ENCODE measurements at places on chromosomes 4 and X. TPM values are rescaled to one million over a fixed set of nuclear protein-coding genes. Genes with fewer than 3 reads are reported as not detected.
A peak's percentile ranks its signal among the peaks of the same experiment; 100 is the strongest.

- no peak overlapping the region for H3K4me3 ChIP-seq
- H3K36me3 ChIP-seq, result no peaks in the 10 kb centered on the region
- no peak for DNase-seq
- no peaks in the 10 kb centered on the region for H3K27me3 ChIP-seq
- H3K4me1 ChIP-seq, result no peaks in the 10 kb centered on the region
Observed at GRCh38 chrX:121356139-121356849, 308.9 kb downstream of the GLUD2 start.

DNA sequence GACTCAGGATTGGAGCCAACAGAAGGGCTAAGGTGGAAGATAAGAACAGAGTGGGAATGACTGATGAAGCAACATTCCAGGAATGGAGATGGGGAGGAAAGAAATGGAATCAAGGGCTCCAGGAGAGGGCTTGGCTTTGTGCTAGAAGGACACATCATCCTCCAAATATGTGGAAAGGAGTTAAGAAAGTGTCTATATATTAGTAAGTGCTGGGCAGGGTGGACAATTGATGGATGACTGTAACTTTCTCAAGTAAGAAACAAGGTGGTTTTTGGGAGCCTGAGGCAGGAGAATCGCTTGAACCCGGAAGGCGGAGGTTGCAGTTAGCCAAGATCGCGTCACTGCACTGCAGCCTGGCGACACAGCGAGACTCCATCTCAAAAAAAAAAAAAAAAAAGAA is 71.6 kb upstream of the NFKB1 start:
- H3K36me3 ChIP-seq, result no peaks in the 10 kb centered on the region
- H3K4me1 ChIP-seq, result no peaks in the 10 kb centered on the region
- H3K27me3 ChIP-seq, result no peaks in the 10 kb centered on the region
- DNase-seq, result no peak

DNA sequence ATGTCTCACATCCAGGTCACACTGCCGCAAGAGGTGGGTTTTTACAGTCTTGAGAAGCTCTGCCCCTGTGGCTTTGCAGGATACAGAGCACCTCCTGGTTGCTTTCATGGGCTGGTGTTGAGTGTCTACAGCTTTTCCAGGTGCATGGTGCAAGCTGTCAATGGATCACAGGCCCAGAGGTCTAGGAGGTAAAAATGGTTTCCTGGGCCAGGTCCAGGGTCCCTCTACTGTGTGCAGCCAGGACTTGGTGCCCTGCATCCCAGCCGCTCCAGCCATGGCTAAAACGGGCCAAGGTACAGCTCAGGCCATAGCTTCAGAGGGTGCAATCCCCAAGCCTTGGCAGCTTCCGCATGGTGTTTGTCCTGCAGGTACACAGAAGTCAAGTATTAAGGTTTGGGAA is 434.1 kb upstream of the GALNT7 start:
- no peaks in the 10 kb centered on the region for H3K4me1 ChIP-seq
- no peaks in the 10 kb centered on the region for H3K27me3 ChIP-seq
- no peak overlapping the region for H3K27ac ChIP-seq
- no peaks in the 10 kb centered on the region for H3K36me3 ChIP-seq

- H3K4me1 ChIP-seq, result no peaks in the 10 kb centered on the region
- no peak overlapping the region for H3K27ac ChIP-seq
- no peaks in the 10 kb centered on the region for H3K27me3 ChIP-seq
- DNase-seq, result peak; percentile 43
- no peak overlapping the region for H3K4me3 ChIP-seq
Observed at GRCh38 chr4:140637836-140638235, 69.1 kb upstream of the UCP1 start.

MAGED4 gene
- total RNA-seq, result 8.6 TPM

DNA sequence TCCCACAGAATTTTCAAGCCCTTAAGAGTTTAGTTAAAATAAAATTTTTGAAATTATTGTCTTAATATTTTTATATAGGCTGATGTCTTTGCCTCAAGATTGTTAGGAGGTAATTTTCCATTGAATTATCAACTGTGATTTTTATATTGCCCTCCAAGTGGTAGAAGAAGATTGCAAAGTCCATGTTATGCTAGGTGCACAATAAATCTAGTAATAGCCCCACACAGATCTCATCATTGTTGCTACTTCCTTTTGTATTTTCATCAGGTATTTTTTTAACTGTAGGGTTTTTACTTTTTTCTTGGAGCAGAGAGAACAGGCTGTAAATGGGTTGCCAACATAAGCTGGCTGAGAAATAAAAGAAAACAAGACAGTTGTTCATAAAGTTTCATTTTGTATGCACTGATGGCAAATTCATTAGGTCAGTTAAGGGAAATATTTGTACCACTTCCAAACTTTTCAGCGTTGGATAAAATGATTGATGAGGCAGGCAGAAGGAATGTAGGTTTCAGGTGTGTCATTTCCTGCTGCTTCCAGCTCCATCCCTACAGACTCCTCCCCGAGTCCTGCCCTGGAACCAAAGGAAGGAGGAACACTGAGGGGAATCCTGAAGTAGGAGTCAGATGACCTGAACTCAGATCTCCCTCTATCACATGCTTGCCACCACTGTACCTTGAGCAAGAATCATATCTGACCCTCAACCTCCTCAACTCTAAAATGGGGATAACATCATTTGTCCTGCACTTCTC is 105.5 kb downstream of the PRRG1 start:
- no peaks in the 10 kb centered on the region for H3K36me3 ChIP-seq
- no peaks in the 10 kb centered on the region for H3K27me3 ChIP-seq
- H3K4me1 ChIP-seq, result no peaks in the 10 kb centered on the region
- no peak overlapping the region for H3K27ac ChIP-seq
- no peak for DNase-seq
- H3K4me3 ChIP-seq, result no peak overlapping the region

DNA sequence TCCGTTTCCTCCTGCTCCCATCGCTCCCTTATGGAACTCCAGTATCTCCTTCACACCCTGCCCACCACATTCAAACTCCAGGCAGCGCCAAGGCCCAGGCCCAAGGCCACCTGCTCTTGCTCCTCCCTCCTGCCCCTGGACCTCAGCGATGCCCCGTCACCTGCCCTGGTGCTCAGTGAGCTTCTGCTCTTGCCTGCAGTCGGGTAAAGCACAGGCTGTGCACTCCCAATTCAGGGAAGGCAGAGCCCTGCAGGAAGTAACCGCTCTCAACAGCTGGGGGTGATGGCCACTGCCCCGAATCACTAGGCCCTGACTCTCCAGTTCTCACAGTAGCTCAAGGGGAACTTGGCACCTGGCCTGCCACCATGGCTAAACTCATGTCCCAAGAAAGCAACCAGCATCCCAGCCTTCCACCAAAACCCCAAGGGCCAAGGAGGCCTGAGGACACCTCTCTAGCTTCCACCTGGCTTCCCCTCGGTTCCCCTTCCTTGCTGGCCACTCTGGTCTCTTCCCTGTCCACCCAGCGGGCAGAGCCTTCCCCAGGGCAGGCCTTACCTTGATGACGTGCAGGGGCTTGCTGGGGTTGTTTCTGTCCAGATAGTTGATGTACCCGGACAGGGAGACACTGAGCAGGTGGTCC is 29.3 kb downstream of the WDR1 start:
- no peak overlapping the region for H3K27ac ChIP-seq
- H3K27me3 ChIP-seq, result no peaks in the 10 kb centered on the region
- no peak overlapping the region for H3K4me3 ChIP-seq
- H3K4me1 ChIP-seq, result no peaks in the 10 kb centered on the region
- no peaks in the 10 kb centered on the region for H3K36me3 ChIP-seq

TLR1 gene
- total RNA-seq, result 50.8 TPM

DNA sequence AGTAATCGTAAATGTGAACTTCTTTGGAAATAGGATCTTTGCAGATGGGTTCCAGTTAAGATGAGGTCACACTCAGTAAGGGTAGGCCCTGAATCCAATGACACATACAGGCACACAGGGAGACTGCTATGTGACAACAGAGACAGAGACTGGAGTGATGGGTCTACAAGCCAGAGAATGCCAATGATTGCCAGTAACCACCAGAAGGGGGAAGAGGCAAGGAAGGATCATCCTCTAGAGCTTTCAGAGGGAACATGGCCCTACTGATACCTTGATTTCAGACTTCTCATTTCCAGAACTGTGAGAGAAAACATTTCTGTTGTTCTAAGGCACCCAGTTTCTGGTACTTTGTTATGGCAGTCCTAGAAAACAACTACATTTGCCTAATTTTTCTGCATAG is 73.1 kb upstream of the CCDC160 start:
- no peaks in the 10 kb centered on the region for H3K4me1 ChIP-seq
- H3K27ac ChIP-seq, result no peak overlapping the region
- H3K4me3 ChIP-seq, result no peak overlapping the region
- DNase-seq, result no peak

- no peaks in the 10 kb centered on the region for H3K4me1 ChIP-seq
- H3K4me3 ChIP-seq, result no peak overlapping the region
- DNase-seq, result no peak
- no peaks in the 10 kb centered on the region for H3K36me3 ChIP-seq
Observed at GRCh38 chr4:158572608-158573007, 50.9 kb downstream of the RXFP1 start.

FAM199X gene
- 20.2 TPM for total RNA-seq

- no peaks in the 10 kb centered on the region for H3K4me1 ChIP-seq
- no peaks in the 10 kb centered on the region for H3K27me3 ChIP-seq
- DNase-seq, result no peak
- H3K36me3 ChIP-seq, result no peaks in the 10 kb centered on the region
Observed at GRCh38 chrX:115687595-115687994, 126.6 kb downstream of the PLS3 start.

GRCh38 chr4:2072971-2073807 is 14.1 kb downstream of the NAT8L start:
- DNase-seq, result no peak
- H3K4me3 ChIP-seq, result no peak overlapping the region
- H3K36me3 ChIP-seq, result no peaks in the 10 kb centered on the region
- H3K27me3 ChIP-seq, result no peaks in the 10 kb centered on the region
- H3K27ac ChIP-seq, result no peak overlapping the region

DAPP1 gene
- total RNA-seq, result 169 TPM

GRCh38 chrX:151711154-151711553 is 4.7 kb upstream of the FATE1 start:
- no peaks in the 10 kb centered on the region for H3K4me1 ChIP-seq
- H3K4me3 ChIP-seq, result no peak overlapping the region
- no peaks in the 10 kb centered on the region for H3K27me3 ChIP-seq

- H3K4me1 ChIP-seq, result no peaks in the 10 kb centered on the region
- no peaks in the 10 kb centered on the region for H3K36me3 ChIP-seq
- H3K27ac ChIP-seq, result no peak overlapping the region
- no peak for DNase-seq
- H3K27me3 ChIP-seq, result no peaks in the 10 kb centered on the region
Observed at GRCh38 chr4:35087218-35087617, 1157.1 kb downstream of the ARAP2 start.

DNA sequence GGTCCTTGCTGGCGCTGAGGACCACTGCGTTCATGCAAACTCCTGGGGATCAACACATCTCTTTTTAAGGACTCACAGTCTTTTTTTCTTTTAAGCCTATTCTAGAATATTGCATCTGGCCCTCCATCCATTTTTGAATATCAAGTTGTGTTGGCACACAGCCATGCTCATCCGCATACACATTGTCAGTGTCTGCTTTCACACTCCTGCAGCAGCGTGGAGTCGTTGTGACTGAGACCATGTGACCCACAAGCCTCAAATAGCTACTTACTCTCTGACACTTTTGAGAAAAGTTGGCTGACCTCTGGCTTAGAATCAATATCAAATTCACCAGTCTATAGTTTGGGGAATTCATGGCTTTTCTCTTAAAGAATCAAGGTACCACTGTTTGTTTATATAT is 191.8 kb upstream of the S100G start:
- H3K4me3 ChIP-seq, result no peak overlapping the region
- no peaks in the 10 kb centered on the region for H3K4me1 ChIP-seq
- DNase-seq, result no peak
- H3K27ac ChIP-seq, result no peak overlapping the region

DNA sequence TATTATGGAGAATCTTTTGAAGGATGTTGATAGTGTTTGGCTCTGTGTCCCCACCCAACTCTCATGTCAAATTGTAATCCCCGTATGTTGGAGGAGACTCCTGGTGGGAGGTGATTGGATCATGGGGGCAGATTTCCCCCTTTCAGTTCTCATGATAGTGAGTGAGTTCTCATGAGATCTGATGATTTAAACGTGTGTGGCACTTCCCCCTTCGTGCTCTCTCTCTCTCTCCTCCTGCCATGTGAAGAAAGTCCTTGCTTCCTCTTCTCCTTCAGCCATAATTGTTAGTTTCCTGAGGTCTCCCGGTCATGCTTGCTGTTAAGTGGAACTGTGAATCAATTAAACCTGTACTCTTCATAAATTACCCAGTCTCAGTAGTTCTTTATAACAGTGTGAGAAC is 166.1 kb upstream of the NUDT6 start:
- no peak overlapping the region for H3K27ac ChIP-seq
- DNase-seq, result no peak
- peaks cover 4% of the 10 kb centered on the region for H3K4me1 ChIP-seq
- H3K36me3 ChIP-seq, result peaks cover 6% of the 10 kb centered on the region

TCP11X2 gene
- not detected for total RNA-seq

GAGE1 gene
- total RNA-seq, result not detected

AMOT gene
- 5.2 TPM for total RNA-seq
